ENCODE measurements at places on chromosomes 6 and 20.

DNA sequence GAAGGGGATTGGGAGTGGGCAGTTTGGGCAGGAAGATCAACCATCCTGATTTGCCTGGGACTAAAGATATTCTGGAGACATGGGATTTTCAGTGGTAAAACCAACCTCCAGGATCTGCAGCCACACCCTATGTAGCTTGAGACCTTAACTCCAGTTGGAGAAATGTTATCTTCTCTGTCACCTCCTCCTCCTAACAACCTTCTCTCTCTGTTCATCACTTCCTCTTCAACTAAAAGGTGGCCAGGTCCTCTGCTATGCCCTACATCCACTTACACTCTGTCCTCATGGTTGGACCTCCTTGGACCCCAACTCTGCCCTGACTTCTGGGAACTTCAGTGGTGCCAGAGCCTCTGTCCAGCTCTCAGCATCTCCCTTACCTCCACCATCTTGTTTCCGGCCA lies 42.0 kb upstream of the SLC9A8 start:
- DNase-seq, result no peak

GRCh38 chr6:48817333-48818051 lies 645.6 kb downstream of the MMUT start:
- DNase-seq, result no peak

- DNase-seq, result no peak
These were observed 233.6 kb upstream of the MAP3K7 start for GRCh38 chr6:90820436-90820835.

DNA sequence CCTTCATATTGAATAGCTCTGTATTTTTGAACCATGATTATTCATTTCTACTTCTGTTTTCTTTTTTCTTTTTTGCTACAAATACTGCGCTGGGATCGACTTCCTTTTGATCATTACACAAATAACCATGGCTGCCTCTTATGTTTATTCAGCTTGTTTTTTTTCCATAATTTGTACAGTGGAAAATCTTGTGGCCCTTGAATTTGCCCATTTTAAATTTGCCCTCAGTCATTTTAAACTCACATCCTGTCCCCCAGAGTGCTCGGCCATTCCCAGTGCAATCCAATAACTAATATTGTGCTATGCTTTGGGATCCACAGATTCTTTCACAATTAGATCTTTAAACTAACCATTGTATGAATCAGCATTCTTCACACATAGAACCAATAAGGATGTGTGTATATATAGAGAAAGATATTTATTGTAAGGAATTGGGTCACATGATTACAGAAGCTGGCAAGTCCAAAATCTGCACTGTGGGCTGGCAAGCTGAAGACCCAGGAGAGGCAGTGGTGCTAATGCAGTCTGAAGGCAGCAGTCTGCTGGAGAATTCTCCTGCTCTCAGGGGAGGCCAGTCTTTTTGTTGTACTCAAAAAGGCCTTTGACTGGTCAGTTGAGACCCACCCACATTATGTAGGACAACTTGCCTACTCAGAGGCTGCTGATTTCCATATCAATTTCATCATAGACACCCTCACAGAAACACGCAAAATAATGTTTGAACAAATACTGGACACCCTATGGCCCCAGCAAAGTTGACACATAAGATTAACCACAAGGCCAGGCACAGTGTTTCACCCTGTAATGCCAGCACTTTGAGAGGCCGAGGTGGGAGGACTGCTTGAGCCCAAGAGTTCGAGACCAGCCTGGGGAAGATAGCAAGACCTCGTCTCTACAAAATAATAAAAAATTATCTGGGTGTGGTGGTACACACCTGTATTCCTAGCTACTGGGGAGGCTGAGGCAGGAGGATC lies 147.1 kb downstream of the MTHFD1L start:
- DNase-seq, result no peak

DNA sequence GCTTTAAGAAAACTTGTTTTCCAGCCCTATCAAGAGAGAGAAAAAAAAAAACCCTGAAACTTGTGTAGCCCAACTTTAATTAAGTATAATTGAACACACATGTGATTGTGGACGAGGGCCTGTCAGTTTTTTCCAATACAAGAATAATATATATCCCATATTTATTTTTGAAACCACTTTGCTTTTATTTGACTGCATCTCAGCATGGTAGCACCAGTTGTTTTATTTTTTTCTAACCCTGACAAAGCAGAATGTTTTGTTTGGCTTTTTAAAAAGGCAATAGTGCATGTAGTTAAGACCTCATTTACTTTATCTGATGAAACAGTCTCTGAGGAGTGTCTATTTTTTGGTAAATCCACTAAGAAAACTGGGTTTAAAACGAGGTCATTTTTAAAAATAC lies 257.7 kb downstream of the CDKAL1 start:
- DNase-seq, result no peak

Measured in retina (tissue), 1 donor.